ENCODE measurements at places on chromosomes 13 and 19. TPM values are rescaled to one million over a fixed set of nuclear protein-coding genes. Genes with fewer than 3 reads are reported as not detected.

The SPACA4 gene
- total RNA-seq, result not detected

The GPR12 gene
- total RNA-seq, result not detected

The HCST gene
- 0.63 TPM for total RNA-seq

The PHLDB3 gene
- total RNA-seq, result 9.8 TPM

The ZNF253 gene
- total RNA-seq, result not detected

The SMIM44 gene
- total RNA-seq, result not detected

The ZNF850 gene
- 0.33 TPM for total RNA-seq

The CLEC11A gene
- 11.6 TPM for total RNA-seq

The ADAMTS10 gene
- total RNA-seq, result 9.8 TPM

The OR10H2 gene
- not detected for total RNA-seq

The CGB1 gene
- not detected for total RNA-seq

The IL17D gene
- 1.3 TPM for total RNA-seq

The ZNF578 gene
- total RNA-seq, result not detected

The ENOX1 gene
- total RNA-seq, result 0.97 TPM

The RFC3 gene
- 30.9 TPM for total RNA-seq

The DCT gene
- total RNA-seq, result not detected

The ZNF792 gene
- total RNA-seq, result 1.9 TPM

The PSG5 gene
- total RNA-seq, result 0.58 TPM

The GSX1 gene
- not detected for total RNA-seq

The IRGC gene
- not detected for total RNA-seq

The KCNC3 gene
- 0.78 TPM for total RNA-seq

The ZNF439 gene
- not detected for total RNA-seq

The CLC gene
- not detected for total RNA-seq

The PDE4A gene
- total RNA-seq, result 5.3 TPM

The MATK gene
- total RNA-seq, result 1.2 TPM

The ZIC2 gene
- total RNA-seq, result 8.1 TPM

The SRRM5 gene
- total RNA-seq, result 0.98 TPM

The UNC13A gene
- 1.5 TPM for total RNA-seq

The TTC9B gene
- 0.34 TPM for total RNA-seq

The KLK6 gene
- 1.1 TPM for total RNA-seq

The KLK14 gene
- total RNA-seq, result 0.68 TPM

The TPTE2 gene
- not detected for total RNA-seq

The PSG11 gene
- total RNA-seq, result not detected

The TLE6 gene
- 4.4 TPM for total RNA-seq

All from A549 treated with ZK216348 at 1 μM for 4 hours (cell line).